ENCODE measurements at places on chromosomes 6 and 20.
A peak's percentile ranks its signal among the peaks of the same experiment; 100 is the strongest.

- DNase-seq = no peak
Measured at GRCh38 chr20:31476294-31476585, 1.2 kb downstream of the REM1 start.

DNA sequence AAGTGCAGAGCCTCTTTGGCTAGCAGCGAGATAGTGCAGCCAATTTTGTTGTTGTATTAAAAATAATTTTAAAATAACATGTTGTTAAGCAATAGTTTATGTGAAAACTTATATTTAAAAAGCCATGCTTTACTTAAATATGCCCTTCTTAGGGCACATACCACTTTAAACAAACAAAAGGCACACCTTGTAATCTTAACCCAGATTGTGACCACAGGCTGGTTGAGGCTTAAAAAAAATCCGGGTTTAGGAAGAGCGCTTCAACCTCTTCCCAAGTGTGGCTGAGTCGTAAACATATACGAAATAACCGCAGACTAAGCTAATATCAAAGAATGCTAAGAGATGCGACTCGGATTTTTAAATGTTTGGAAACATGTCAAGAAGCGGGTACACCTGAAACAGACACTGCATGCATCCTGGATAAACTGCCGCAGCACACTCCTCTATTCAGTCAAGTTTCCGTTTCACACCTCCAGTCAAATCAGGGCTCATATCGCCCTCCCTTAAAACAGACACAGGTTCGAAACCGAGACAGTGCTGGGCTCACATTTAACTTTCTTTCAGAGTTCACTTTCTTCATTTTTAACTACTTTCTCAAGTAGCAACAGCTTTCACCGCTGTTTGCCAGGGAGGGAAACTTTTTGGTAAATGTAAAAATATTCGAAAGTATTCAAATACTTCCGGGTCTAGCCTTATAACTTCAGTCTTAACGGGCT lies 1.5 kb downstream of the DEK start:
- no peak for DNase-seq

GRCh38 chr6:137120748-137121147 lies 52.7 kb downstream of the IL22RA2 start:
- DNase-seq = no peak

- no peak for DNase-seq
Measured at GRCh38 chr6:151627689-151628444, 134.1 kb downstream of the CCDC170 start.

DNA sequence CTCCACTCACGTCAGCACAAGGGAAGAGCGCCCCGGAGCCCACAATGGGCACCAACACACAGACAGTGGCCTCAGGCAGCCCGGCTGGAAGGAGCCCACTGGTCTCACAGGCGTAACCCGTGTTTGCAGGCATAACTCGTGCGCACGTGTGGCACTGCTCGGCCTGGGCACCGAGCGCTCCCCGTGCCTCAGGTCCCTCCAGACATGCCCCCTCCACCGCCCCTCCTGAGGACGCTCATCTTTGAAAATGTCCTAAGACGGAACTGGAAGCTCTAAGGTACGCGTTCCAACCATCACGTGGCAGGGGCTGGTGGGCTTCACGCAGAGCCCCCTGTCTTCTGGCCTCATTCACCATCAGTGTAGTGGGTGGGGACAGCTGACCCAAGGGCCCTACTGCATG lies 44.6 kb downstream of the SSR1 start:
- no peak for DNase-seq

DNA sequence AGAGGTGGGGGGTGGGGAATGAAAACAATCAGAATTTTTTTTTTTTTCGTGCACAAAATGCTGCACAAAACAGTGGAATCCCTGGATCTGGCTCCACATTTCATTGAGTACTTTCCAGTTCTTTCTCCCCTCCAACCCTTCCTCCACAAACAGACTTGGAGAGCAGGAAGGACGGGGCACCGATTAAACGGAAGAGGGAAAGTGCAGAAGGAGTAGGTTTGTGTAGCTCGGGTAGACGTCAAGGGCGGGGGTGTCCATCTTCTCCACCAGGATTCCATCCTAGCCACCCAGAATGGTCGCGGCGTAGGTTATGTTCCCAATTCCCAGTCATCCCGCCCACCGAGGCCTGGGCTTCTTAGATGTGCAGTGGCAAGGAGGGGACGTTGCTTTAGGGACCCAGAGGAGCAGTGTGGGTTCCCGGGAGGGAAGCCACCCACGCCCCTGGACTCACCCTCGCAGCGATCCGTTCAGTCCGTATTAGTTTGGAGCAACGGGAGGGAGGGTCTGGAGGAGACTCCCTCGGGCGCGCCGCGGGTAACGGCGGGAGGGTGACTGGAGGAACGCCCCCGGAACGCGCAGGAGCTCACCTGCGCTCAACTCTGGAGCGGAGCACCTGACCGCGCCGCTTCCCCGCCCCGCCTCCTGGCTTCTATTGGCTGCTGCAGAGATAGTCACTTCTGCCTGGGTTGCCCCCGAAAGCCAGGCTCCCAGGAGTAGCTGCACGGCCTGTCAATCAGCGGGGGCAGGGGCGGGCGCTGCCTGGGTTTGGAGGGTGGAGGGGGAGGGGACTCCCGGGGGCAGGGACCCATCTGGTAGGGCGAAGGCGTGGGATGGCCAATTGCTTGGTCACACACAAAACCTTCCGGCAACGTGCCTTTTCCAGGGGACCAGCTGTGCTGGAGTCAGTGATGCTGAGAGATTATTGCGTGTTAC lies at the start of gene ENPP5:
ENPP5 (minus strand) TSS at position 624 of the 933 bp plus-strand sequence. CDS start 2,718 bp downstream, outside the sequence.
- DNase-seq = peak; percentile 71

DNA sequence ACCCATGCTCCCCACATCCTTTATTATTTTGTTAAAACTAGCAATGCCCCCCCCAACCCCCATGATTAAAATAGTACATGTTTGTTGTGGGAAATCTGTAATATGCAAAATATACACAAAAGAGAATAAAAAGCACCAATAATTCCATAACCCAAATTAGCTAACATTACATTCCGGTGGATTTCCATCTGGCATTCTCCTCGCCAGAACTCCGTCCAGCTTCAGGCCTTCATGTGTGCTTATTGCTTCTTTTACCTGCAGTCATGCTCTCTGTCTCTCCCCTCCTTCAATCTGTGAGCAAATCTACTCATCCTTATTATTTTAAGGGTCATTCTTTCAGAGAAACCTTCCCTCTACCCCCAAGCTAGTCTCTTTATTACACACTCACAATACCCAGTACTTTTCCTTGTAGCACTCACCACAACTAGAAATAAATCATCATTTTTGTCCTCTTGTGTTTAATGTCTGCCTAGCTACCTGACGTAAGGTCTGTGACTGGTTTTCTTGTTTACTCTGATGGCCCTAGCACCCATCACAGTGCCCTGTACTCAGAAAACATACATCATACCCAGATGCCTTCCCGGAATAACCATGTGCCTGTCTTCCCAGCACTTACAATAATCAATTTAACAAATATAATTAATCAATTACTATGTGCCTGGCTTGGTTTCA lies 25.6 kb upstream of the IER3 start:
- DNase-seq = no peak

DNA sequence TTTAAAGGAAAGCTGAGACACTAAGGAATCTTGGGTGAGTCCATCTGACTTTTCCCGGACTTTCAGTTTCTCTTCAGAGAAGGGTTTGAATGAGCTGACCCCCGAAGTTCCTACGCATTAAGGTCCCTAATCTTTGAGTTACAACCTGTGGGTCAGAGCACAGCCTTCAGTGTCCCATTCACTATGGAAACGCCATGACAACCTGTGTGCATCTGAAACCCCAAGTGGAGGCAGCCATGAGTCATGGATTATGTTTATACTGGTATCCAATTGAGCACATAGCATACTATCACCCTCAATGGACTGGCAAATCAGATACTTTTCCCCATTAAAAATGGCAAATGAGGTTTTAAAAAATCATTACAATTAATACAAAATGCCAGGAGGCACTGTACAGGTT lies 11.4 kb downstream of the MYLK4 start:
- no peak for DNase-seq

DNA sequence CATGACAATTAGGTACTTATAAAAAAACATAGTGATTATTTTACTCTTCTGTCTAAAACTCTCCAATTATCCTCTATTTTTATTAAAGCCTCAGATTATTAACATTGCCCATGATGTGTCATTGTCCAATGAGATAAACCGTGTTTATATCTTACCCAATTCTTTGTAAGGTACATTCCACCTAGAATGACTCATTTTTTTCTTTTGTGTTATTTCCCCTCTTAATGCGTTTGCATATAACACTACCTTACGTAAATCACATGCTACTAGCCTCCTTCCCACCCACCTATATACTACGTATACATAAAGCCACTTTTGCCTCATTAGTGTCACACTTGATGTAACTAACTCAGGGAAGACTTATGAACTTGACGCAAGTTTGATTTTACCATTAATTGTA lies 336.3 kb upstream of the PTCHD4 start:
- no peak for DNase-seq

DNA sequence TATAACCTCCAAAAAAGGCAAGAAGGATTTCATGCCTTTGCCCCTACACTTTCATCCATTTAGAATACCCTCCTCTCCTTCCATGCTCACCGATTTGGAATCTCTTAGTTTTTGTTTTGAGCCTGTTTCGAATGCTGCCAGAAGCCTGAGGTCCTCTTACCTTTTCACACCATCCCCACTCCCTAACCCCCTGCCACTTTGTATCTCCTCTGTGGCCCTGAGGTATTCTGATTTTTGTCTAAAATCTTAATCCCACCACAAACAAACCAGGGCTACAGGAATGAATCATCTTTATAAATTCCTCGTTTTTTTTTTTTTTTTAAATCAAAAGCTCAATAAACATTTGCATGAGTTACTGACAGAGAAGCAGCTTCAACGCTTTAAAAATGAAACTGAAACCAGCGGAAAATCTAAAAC lies 1.6 kb upstream of the RPS12 start:
- no peak for DNase-seq

- no peak for DNase-seq
Measured at GRCh38 chr6:22598339-22598738, 29.0 kb downstream of the HDGFL1 start.

DNA sequence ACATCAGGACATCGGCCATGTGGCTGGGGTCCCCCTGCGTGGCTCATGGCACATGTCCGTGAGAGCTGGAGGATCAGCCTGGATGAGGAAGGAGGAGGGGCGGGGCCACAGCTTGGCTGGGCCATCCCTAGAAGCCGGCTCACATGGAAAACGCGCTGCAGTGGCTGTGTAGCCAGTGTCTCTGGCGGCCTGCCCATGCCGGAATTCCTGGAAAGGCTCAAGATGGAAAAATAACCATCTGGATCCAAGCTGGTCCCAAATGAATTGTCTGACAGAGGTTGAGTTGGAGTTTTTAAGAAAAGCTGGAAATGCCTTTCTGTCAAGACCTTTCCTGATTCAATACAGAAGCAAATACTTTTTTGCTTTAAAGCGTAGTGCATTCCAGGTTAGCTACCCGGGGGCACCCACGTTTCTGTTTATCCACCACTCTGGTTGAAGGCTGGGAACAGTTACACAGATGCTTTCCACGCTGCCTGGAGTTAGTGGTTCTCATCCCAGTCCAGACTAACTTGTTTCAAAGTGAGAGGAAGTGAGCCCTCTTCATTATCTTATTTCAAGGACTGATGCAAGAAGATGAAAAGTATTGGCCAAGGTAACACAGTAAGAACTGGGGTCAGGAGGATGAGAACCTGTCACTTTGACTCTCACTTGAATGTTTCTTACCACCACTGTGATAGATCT lies 99.0 kb downstream of the GMPR start:
- no peak for DNase-seq

GRCh38 chr20:59648466-59649070 lies 44.2 kb downstream of the PHACTR3 start:
- no peak for DNase-seq

DNA sequence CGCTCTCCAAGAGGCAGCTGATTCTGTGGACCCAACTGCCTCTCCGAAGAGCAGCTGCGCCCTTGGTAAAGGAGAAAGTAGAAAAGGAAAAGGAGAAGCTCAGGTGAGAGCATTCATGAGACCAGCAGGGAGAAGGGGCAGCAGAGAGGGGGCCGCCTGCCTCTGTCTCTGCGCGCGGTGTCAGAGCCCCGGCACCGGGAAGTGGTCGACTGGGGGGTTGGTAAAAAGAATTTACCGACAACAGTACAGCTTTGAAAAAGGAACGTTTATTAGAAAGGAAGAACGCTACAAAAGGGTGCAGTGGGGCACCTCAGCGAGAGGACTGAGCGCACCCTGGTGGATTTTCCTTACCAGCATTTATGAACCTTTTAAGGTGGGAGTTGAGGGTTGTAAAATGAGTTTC lies 61.9 kb downstream of the GPR6 start:
- peak; percentile 31 for DNase-seq

DNA sequence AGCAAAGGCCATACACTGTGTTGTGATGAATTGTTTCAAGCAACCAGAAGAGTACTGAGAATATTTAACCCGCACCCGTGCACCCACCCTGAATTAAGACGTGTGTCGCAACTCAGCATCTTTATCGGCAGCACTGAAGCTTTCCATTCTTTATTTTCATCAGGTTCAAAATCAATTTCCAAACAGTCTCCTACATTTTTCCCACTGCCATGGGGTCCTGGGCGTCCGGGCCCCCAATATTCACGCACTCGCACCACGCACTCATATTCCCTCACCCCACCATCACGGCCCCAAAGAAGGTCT lies 1.8 kb downstream of the LTB start:
- DNase-seq = no peak

DNA sequence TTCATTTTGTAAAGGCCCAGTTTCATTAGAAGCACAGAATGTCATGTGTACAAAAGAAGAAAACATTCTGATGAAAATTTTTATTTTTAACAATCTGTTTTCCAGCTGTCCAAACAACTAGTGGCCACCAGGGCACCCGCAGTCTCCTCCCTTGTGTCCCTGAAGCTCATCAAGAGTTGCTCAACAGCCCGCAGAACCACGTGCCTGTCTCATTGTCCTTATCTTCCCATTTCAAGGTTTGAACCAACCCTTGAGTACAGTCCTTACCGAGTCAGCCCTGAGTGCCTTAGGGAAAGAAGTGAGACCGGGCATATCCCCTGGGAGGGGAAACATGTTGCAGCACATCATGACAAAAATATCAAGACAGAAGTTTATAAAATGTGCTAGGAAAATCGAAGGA lies 15.9 kb upstream of the ZNF133 start:
- no peak for DNase-seq
